ENCODE measurements at places on chromosomes 7 and 10. TPM values are rescaled to one million over a fixed set of nuclear protein-coding genes. Genes with fewer than 3 reads are reported as not detected.

GRCh38 chr7:105531792-105532671, at the start of gene RINT1:
Gene RINT1 (plus strand): TSS chr7:105532201. CDS start chr7:105532316, 115 bp downstream.
- DNase-seq: peak; percentile 90

The AS3MT gene
- total RNA-seq: 0.14 TPM

- no peak for DNase-seq
These were observed 175.1 kb downstream of the HGF start for GRCh38 chr7:81594767-81595166.

- no peak for DNase-seq
These were observed 884.2 kb upstream of the ZNF722 start for GRCh38 chr7:63114371-63114985.

DNA sequence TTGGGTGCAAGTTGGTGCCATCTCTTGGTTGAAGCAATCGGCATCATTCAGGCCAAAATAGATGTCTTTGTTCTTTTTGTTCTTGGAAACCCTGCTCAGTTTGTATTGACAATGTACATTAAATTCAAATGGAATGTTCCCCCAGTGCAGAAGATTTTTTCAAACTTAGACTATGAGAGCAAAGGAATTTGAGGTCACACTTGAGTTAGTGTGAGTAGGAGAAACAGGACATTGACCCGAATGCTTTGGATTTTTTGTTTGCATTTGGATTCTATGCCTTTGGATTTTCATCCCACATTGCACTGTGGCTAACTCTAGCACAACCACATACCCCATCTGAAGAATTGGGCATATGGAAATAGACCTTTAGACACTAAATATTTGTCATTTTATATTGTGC, 480.0 kb downstream of the GALNT17 start:
- DNase-seq: no peak

The SLC18A3 gene
- not detected for total RNA-seq

The NYAP1 gene
- total RNA-seq: 0.20 TPM

GRCh38 chr10:126583552-126584200, 86.8 kb downstream of the C10orf90 start:
- DNase-seq: no peak

The OR9A2 gene
- not detected for total RNA-seq

The NSUN6 gene
- 8.5 TPM for total RNA-seq

The FZD1 gene
- 6.2 TPM for total RNA-seq

DNA sequence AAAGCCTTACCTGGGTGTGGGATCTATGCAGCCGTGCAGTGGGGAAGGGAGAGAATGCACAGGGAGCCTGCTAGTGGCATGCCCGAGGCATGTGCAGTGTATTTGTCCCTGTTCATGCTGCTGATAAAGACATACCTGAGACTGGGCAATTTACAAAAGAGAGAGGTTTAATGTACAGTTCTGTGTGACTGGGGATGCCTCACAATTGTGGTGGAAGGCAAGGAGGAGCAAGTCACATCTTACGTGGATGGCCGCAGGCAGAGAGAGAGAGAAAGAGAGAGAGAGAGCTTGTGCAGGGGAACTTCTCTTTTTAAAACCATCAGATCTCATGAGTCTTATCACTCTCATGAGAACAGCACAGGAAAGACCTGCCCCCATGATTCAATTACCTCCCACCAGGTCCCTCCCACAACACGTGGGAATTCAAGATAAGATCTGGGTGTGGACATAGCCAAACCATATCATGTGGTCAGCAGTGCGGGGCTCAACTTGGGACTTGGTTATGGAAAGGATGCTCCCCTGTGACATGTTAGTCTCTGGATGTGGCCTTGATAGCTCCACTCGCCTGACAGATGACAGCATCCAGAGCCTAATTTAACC, 128.9 kb downstream of the DOCK1 start:
- DNase-seq: no peak

GRCh38 chr10:74824900-74825370, 1.5 kb upstream of the KAT6B start:
- no peak for DNase-seq

The ACSL5 gene
- total RNA-seq: 0.17 TPM

GRCh38 chr10:9342885-9343570, 1288.5 kb downstream of the GATA3 start:
- peak; percentile 33 for DNase-seq

DNA sequence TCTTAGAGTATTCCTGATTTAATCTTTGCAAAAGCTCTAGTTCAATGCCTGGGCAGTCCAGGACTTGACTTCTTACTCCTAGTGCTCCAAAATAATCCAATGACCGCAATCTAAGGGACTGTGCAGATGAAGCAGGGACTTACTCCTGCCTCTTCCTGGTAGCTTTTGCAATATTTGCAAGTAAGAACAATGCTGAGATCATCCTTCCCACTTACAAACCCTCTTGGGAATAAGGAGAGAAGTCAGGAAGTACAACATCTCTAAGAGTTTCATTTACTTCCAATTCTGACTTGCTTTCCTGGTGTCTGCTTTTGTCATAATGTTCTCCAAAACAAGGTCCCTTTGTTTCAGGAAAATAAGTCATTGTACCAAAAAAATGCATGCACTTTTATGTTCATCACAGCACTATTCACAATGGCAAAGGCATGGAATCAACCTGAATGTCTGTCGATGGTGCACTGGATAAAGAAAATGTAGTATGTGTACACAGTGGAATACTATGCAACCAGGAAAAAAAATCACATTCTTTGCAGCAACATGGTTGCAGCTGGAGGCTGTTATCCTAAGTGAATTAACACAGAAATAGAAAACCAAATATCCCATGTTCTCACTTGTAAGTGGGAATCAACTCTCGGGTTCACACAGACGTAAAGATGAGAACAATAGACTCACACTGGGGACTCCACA, 7.1 kb upstream of the KCNMA1 start:
- DNase-seq: no peak

The PODXL gene
- 131 TPM for total RNA-seq

The ACTR3C gene
- total RNA-seq: not detected

DNA sequence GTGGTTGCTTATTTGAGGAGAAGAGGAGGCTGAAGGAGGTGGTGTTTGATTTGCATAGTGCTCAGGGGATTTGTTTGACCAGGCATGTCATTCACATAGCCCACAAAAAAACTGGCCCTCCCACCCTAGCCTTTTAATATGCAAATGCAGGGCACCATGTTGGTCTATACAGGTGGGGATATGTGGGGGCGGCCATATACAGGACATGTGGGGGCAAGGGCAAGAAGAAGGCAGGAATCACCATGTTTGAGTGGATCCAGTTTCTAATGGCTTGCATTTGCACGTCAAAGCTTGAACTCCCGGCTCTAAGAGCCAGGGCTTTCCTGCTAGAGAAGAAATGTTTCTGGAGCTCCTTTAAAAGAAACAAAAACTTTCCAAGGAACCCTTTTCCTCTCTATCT, 541.0 kb downstream of the ZWINT start:
- no peak for DNase-seq

DNA sequence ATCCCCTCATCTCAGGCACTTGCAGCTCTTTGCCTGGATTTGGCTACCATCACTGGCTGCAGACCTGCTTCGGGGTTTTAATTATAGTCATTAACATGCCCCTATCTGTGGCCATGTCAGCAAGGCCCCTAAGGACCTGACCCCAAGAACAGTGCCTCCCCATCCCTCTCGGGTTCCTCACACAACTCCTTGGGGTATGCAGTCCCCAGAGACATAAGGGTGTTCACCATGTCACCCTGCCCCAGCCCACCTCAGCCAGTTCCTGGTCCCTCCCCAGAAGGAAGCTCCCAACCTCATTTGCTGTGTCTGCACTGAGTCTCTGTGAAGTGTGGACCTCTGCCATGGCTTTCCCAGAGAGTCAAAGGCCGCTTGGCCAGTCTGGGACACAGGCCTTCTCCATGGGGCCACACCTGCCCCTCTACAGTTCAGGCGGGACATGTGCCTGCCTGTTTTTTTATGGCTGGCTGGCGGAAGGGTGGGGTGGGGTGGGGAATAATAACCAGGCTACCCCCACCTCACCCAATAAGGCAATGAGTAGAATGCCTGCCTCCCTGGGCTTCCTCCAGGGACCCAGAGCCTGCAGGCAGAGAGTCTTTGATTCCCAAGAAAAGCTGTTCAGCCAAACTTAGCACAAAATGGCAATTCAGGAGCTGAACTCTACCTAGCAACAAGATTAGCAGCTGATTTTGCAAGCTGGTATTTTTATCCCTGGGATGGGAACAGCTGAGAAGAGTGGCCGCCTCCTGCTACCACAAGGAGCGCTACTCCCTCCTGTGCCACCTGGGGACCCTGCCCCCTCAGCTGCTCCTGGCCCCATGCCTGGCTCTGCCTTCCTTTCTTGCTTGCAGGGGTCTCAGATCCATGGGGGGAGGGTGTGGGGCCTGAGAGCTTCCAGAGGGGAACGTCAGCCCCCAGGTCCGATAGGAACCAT, 23.7 kb upstream of the CAMK2B start:
- DNase-seq: no peak

DNA sequence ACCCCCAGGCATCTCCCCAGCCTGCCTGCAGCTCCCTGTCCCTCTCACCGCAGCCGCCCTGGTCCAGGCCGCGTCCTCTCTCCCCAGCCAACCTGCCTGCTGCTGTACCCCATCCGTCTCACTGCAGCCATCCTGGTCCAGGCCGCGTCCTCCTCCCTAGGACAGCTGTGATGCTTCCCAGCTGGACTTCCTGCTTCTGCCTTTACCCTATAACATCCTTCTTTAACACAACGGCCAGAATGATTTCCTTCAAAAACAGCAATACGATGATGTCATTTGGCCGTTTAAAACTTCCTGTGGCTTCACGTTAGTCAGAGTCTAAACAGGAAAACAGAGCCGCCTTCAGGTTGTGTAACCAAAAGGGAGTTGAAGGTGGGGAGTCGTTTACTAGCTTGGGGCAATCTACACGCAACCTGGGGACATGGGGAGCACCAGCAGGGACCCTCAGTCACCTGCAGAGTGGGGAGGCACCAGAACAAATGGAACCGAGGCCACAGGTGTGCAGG, 32.2 kb upstream of the ZFAND2A start:
- peak; percentile 87 for DNase-seq

- DNase-seq: no peak
These were observed 101.8 kb downstream of the CHN2 start for GRCh38 chr7:29296421-29296820.

DNA sequence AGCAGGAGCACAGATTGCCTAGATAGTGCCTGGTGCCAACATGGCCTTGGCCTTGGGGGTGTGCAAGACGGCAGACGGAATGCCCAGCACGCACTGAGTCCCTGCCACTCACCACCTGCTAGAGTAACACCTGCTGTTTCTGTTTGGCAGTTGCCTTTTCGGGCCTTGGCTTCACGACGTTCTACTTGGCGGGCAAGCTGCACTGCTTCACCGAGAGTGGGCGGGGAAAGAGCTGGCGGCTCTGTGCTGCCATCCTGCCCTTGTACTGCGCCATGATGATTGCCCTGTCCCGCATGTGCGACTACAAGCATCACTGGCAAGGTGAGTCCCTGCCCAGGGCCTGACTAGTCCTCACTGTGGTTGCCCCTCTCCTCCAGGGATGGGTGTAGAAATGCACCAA, 118.0 kb downstream of the PLPP4 start:
- DNase-seq: no peak

GRCh38 chr10:9010931-9011670, 956.6 kb downstream of the GATA3 start:
- DNase-seq: no peak

DNA sequence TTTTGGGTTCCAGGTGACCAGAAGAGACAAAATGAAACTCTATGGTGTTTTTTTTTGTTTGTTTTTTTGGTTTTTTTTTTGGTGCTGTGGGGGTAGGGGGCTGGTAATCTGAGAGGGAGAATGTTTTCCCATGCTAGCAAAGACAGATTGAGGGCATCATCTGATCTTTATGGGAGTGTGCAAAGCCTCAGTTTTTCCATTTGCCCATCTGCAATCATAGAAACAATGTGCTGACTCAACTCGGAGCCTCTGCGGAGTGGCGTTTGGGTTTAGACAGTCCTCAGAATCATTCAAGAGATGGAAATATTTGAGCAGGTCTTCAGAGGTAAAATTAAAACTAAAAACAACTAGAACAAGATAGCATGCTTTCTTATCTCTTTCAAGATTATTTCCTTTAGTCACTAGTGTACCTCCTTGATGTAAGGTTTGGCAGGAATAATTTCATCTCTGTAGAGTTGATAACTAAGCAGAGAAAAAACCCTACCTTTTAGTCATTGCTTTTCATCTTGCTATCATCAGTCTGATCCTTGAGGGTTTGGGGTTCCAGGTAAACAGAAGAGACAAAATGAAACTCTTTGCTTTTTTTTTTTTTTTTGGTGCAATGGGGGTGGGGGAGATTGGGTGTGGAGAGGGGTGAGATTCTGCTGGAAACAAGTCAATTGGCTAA, 18.0 kb downstream of the CNNM2 start:
- no peak for DNase-seq

- DNase-seq: peak; percentile 54
These were observed 22.5 kb downstream of the HHEX start for GRCh38 chr10:92712016-92712889.

DNA sequence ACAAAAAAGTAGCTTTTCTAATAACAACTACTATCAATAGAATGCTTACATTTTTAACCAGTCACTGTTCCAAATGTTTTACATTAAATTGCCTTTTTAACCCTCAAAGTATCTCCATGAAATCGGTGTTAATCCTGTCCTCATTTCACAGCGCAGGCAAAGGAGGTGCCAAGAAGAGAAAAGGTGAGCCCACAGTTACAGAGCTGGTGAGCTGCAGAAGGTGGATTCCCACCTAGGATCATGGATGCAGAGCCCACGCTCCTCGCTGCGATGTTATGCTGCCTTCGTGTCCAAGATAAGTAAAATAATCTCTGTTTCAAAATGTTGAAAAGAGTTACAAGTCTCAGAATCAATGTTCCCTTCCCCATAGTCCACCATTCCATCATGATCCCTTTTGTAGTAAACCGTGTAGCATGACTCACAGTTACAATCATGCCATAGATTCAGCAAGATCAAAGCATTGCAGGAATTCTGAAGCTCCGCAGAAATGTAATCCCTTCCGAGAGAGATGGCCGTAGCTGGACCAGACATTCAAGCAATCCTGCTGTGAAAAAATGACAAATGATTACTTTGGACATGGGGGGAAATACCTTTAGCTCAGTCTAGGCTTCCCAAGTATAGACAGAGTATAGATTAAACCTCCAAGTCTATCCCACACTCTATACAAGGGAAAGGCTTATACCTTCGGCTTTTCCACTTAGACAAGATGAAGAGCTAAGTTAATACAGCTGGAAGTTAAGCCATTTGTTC, 394.7 kb upstream of the AKR1E2 start:
- DNase-seq: peak; percentile 1

- no peak for DNase-seq
These were observed 54.2 kb downstream of the RBM33 start for GRCh38 chr7:155698633-155699032.

The GNAI1 gene
- 36.2 TPM for total RNA-seq

DNA sequence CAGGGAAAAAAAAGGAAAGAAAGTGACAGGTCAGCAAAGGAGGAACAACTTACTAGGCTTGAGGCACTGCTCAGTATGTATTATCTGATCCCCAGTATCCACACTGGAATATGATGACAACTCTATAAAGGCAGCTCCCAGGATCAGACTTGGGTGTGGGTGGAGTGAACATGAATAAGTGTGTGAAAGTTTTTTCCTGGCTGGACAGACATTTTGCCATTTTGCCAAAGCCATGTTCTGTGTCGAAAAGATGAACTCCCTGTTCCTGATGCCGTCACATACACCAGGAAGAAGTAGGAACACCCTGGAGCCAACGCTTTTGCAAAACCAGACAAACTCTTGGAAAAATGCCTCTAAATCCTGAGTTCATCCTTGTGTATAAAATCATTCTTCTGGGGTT, 143.2 kb upstream of the MEOX2 start:
- DNase-seq: no peak

Data from HT1080 (cell line).